ENCODE measurements at places on chromosomes 2 and 18. TPM values are rescaled to one million over a fixed set of nuclear protein-coding genes. Genes with fewer than 3 reads are reported as not detected.
A peak's percentile ranks its signal among the peaks of the same experiment; 100 is the strongest.

GRCh38 chr2:198322275-198322674 lies 517.9 kb downstream of the PLCL1 start:
- DNase-seq = peak; percentile 12

- DNase-seq = peak; percentile 55
Measured at GRCh38 chr2:174344716-174345461, 10.1 kb downstream of the SP9 start.

DNA sequence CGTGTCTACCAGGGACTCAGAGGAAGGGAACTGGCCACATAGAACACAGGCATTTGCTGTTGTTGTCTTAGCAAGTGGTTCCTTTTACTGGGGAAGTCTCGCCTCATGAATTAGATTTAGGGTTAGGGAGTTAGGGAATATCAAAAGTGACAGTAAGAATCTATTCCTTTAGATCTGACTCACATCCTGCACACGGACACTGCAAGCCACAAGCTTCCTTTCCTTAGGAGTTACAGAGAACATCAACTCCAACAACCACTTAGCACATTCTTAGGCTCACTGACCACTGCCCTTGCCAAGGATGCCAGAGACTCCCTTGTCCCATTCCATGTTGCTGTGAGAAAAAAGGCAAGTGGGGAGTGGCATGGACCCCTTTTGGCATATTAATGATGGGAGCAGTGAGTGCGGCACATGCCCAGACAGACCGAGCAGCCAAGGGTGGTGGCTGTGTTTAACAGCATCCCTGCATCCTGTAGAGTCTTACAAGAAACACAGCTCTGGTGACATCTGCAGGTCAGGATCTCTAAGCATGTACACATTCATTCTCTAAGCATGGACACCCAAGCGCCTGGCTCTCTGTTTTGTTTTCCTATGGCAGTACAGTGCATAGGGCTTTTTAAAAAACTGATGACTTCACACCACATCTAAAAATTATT lies 745.6 kb upstream of the RAB6C start:
- DNase-seq = peak; percentile 10

- peak; percentile 47 for DNase-seq
Measured at GRCh38 chr2:202115479-202115971, 42.5 kb downstream of the KIAA2012 start.

DNA sequence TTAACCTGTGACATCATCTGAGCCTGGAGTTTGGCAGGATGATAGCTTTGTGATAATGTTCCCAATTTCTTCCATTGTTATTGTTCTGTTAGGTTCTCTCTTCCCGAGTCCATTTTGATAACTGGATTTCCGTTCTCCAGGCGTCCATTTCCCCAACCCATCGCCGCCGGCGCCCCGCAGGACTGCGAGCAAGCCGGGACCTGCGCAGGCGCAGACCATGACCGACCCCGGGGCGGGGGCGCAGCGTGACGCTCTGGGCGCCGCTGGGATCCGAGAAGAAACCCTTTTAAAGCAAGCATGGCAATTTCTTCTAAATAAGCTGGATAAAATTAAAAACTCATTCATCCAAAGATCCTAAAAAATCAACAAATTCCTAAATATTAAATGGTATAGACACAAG lies at the start of gene SLC25A52:
SLC25A52 (minus strand) TSS at position 186 of the 400 bp plus-strand sequence. CDS start 219 bp downstream, outside the sequence.
- no peak for DNase-seq

- DNase-seq = no peak
Measured at GRCh38 chr2:226671141-226671676, 128.4 kb downstream of the IRS1 start.

GRCh38 chr18:77177009-77177408 lies 44.4 kb upstream of the MBP start:
- peak; percentile 3 for DNase-seq

DNA sequence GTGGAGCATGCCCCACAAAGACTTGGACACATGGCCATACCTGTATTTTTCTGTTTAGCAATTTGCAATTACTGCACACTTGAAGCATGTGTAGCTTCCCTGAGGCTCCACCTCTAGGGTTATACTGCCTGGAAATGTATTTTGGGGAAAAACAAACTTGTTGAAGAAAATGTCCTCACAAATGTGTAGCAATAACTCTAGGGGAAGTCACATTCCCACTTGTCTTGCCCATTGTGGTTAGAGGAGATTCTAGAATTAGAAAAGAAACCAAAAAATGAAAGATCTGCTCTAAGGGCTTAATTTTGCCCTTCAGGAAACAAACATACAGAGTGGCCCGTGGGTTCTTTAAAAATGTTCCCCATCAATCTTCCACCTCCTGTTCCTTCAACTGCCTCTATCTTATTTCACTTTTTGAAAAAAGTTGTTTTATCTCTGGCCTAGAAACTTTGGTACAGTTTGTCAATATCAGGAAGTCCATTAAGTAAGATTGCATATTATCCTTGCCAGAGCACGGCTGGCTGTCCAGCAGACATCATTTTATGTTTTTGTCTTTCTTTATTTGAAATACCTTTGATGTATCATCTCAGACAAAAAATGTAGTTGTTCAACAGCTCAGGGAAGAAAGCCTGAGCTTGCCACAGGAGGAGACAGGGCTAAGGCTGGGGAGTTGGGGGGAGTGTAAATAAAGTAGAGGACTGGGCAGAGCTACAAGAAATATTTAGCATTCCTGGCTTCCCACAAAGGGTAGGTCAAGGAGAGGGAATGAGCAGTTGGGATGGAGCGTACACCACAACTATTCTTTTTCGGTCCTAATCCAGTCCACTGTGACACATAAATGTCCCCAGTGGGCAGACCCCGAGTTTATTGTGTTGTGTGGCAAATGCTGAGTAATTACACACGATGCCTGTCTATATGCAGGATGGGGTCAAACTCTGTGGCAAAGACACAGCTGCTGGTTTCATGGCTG lies 96.8 kb upstream of the CDC42EP3 start:
- DNase-seq = peak; percentile 87

DNA sequence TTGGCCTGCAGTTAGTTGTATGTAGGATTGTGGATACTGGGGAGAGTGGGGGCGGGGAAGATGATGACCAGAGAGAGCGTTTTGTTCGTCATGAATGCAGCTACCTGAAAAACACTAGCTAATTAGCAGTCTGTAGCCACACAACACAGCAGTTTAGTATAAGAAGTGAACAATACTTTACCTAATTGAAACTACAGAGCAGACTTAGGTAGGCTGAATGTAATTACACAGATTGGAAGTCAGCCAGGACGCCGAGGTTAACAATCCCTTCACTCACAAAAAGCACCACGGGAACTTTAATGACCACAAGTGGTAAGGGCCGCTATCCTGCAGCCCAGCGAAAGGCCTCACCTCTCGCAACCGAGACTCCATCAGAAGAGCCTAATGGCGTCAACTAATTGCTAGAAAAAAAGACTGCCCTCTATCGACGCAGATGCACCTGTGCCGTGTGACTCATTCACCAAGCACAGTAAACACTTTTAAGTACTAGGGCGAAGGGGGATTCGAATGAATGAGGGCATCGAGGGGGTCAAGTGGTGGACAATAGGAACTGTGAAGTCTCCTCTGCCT lies 591.0 kb downstream of the ARHGAP15 start:
- DNase-seq = peak; percentile 4

DNA sequence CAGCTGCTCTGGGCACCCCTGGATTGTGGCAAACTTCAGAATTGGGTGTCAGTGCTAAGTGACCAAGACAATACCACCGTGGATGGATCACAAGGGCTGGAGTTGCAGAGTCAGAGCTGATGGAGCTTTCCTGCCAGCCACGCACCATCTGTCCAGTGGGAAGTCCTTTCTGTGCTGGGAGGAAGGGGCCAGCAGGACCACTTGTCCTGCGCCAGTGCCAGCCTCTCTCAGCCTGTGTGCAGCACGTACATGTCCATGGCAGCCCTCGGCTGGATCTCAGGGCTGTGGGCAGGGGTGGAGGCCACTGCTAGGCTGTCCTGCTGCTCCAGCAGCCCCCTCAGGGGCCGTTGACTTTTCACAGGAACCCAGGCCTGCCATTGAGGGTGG lies 33.3 kb downstream of the RAB31 start:
- no peak for DNase-seq

DNA sequence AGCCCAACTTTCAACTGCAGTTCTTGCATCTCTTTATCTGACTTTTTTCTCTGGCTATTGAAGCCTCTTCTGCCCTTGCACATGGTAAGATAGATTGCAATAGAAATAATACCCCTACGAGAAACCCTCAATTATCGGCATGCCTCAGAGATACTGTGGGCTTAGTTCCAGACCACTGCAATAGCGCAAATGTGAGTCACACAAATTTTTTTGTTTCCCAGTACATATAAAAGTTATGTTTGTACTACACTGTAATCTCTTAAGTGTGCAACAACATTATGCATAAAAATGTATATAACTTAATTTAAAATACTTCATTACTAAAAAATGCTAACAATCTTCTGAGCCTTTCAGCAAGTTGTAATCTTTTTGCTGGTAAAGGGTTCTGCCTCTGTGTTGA lies 124.7 kb downstream of the PDE1A start:
- DNase-seq = no peak

DNA sequence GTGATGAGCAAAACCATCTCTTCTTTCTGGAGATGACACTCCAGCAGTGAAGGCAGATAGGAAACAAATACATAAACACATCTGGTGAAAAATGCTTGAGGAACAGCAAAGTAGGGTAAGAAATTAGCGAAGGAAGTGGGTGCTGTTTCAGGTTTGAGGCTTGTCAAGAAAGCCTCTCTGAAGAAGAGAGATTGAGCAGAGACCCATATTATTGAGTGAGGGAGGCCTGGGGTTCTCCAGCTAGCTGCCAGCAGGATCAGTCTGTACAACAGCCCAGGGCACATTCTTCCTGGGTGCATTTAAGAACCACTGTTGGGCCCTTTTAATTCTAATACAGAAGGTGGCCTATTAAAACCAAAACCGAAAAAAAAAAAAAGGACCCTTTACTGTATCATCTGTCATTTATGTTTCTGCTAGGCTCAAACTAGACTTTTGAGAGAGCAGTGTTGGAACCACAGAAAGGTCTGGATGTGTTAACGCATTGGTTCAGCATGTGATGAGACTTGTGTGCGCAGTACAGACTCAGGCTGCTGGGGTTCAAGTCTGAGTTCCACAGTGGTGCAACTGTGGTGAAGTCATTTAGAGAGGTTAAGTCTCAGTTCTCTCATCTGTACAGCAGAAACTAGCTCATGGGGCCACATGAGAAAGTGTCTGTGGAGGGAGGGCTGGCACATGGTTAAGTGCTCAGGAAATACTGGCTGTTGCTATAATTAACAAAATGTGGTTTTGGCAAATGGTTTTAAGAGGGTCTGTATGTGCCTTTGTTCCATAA lies 28.9 kb downstream of the MGAT5 start:
- DNase-seq = no peak

- no peak for DNase-seq
Measured at GRCh38 chr2:227451655-227451992, 20.3 kb upstream of the AGFG1 start.

- DNase-seq = no peak
Measured at GRCh38 chr2:99545604-99546003, 55.8 kb upstream of the REV1 start.

DNA sequence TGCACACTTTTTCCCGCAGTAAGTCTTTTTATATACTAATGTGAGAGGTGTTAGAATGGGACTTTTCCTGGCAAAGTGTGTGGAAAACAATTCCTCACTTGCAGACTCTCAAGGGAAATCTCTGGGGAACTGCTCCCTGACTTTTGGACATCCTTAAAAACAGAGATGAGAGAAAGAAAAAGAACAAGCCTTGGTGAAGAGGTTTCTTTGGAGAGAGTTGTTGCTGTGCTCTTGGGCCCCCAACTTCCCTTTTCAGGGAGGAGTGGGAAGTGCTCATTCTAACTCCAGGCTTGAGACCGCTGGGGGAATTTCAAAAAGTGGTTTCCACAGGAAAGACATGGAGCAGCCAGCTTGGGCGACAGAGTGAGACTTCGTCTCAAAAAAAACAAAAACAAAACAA lies 142.6 kb upstream of the SPRED2 start:
- DNase-seq = no peak

GRCh38 chr2:212770240-212770639 lies 231.6 kb upstream of the ERBB4 start:
- no peak for DNase-seq

DNA sequence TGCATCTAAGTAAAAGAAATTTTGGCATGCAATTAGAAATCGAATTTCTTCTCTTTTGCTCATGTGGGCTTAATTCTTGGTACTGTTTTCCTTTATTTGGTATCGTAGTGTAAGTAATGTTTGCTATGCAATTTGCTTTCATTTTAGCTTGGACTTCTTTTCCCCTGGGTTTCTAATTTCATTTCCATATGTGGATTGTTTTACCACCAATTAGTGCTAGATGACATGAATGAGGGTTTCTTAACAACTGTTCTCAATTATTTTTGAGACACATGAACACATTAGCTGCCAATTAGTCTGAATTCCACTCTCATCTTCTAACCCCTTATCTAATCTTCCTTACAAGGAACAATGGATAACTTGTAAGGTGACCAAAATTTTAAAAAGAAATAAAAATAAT lies 1047.2 kb upstream of the PIK3C3 start:
- no peak for DNase-seq

- DNase-seq = no peak
Measured at GRCh38 chr2:178496049-178496448, 15.8 kb downstream of the PLEKHA3 start.

DNA sequence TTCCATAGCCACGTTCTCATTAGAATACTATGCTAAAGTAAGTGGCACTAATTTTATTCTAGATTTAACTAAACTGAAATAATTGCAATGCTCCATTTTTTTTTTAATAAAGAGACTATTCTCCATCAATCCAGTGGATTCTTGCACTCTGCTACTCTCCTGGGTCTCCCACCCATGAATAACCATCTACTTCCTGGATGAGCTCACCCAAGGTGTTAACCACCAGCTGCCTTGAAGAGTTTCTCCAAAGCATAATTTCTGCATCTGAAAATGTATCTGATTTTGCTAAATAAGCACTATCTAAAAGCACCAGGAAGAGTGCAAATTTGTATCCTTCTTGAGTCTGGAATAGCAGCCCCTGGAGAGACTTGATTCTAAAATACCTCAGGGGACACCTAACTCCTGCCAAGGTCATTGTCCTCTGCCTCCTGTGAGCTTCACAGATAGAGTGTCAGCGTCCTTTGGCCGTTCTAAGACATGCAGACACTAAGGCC lies 41.6 kb upstream of the SH3BP4 start:
- no peak for DNase-seq

- peak; percentile 19 for DNase-seq
Measured at GRCh38 chr2:144703852-144704708, 184.2 kb upstream of the ZEB2 start.

GRCh38 chr2:226030788-226031646 lies 631.5 kb downstream of the NYAP2 start:
- DNase-seq = peak; percentile 67

- no peak for DNase-seq
Measured at GRCh38 chr2:115389898-115390565, 947.6 kb downstream of the DPP10 start.

- DNase-seq = peak; percentile 77
Measured at GRCh38 chr18:12934454-12935071, 13.2 kb upstream of the SEH1L start.

The BIRC6 gene
- 20.3 TPM for polyA plus RNA-seq

The MBOAT2 gene
- 31.1 TPM for polyA plus RNA-seq

The CNGA3 gene
- polyA plus RNA-seq = not detected

The ASPRV1 gene
- polyA plus RNA-seq = 0.31 TPM

The SPEG gene
- polyA plus RNA-seq = 13.0 TPM

The HAT1 gene
- 95.4 TPM for polyA plus RNA-seq

The CYP1B1 gene
- polyA plus RNA-seq = 5.3 TPM

The POTEE gene
- 0.11 TPM for polyA plus RNA-seq

The RAMP1 gene
- not detected for polyA plus RNA-seq

The EML6 gene
- 1.8 TPM for polyA plus RNA-seq
